Stimulated activated CD8-positive, alpha-beta memory T cell treated with anti-CD3 and anti-CD28 coated beads, Interleukin-15, amount 100 ng/mL, for 48 hours (primary cell): ENCODE measurements at places on chromosomes 6 and 20.

DNA sequence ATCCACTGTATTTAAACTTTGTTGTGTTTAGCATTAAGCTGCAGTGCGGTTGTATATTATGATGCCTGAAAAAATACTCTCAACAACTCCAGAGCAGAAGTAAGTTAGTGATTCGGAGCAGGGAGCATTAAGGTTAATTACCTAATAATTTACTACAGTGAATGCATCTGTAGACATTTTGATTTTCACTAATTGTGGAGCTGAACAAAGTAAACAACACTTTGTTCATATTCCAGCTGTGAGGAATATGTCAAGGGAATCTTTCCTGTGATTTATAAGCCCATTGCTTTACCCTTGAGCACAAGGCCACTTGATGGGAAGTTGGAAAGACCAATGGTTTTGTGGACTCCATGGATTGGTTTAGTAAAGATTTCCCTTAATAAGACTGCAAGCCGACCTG, 77.1 kb downstream of the CBLN4 start:
- no peak for DNase-seq

- no peak for DNase-seq
Observed at GRCh38 chr20:37308086-37309050, 18.9 kb downstream of the MANBAL start.

- no peak for DNase-seq
Observed at GRCh38 chr6:45920819-45921511, 94.7 kb downstream of the CLIC5 start.

DNA sequence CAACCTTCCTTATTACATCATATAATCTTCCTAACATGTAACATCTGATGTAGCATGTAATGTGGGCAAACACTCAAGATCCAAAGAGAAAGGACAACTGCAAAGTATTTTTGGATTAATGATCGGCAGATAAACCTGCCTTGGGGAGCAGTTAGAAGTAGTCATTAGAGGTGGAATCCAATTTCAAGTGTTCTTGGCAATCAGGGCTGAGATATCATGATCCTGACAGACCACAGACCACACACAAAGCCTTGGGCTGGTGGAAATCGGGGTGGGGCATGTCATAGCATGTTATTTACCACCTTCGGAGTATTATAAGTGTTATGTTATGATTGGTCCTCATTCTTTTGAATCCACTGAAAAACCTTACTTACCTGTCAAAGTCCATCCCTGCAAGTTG, 16.3 kb downstream of the NCOA5 start:
- no peak for DNase-seq

GRCh38 chr6:149138089-149138488, 179.4 kb upstream of the TAB2 start:
- DNase-seq, result no peak

GRCh38 chr6:35202066-35202546, 11.7 kb upstream of the SCUBE3 start:
- no peak for DNase-seq

GRCh38 chr20:50318710-50319109, 128.1 kb downstream of the CEBPB start:
- DNase-seq, result no peak

DNA sequence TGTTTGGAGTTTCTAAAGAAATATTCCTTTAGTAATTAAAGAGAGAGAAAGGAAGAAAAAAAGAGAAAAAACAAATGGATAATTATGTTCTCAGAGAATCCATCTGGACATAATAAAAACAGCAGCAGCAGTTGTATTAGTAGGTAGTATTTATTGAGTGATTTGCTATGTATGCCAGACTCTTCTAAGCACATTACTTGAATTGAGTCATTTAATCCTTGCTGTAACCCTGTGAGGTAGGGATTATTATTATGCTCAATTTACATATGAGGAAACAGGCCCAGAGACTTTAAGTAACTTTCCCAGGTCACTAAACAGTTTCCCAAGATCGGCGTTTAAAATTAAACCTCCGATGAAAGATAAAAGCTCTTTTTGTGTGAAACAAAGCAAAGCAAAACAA, 238.8 kb downstream of the TSHZ2 start:
- DNase-seq, result no peak
